ENCODE measurements at places on chromosomes 7 and 10.

GRCh38 chr10:3364768-3365480 is 192.3 kb upstream of the PITRM1 start:
- no peak for DNase-seq

DNA sequence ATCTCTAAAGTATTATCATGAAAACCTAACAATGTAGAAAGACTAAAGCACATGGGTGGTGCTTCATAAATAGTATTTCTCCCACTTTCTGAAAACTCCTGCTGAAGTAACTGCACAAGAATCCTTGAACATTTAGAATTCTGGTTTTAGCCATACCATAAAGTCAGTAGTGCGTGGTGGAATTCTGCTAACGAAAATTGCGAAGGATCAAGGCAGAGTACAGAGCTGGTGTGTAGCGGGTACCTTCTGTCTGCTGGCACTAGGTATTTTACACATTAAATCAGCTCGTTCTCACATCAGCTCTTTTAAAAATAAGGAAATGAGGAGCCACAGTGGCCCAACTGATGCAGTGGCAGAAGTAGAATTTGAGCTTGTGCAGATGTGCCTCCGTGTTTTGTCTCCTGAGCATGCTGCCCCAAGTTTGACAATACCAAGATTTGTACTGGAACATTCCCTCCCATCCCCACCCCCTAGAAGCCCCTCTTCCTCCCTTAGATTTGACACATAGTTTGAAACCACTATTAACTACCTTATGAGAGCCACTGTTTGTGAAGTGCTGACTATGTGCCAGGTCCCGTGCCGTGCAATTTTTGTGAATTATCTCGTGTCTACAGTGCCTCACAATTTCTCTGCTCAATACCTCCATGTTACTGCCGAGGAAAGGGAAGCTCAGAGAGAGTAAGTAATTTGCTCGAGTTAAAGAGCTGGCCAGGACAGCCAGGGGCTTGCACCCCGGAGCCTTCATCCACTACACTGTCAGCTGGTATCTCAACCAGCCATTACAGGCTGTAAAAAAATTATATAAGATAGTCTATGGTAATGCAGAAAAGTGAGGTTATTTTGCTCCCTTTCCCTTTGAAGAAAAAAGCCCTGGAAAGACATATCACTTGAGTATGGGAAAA is 66.9 kb downstream of the EGFR start:
- DNase-seq = no peak

- DNase-seq = no peak
Measured at GRCh38 chr10:84195044-84195830, 900 bp downstream of the CDHR1 start.

DNA sequence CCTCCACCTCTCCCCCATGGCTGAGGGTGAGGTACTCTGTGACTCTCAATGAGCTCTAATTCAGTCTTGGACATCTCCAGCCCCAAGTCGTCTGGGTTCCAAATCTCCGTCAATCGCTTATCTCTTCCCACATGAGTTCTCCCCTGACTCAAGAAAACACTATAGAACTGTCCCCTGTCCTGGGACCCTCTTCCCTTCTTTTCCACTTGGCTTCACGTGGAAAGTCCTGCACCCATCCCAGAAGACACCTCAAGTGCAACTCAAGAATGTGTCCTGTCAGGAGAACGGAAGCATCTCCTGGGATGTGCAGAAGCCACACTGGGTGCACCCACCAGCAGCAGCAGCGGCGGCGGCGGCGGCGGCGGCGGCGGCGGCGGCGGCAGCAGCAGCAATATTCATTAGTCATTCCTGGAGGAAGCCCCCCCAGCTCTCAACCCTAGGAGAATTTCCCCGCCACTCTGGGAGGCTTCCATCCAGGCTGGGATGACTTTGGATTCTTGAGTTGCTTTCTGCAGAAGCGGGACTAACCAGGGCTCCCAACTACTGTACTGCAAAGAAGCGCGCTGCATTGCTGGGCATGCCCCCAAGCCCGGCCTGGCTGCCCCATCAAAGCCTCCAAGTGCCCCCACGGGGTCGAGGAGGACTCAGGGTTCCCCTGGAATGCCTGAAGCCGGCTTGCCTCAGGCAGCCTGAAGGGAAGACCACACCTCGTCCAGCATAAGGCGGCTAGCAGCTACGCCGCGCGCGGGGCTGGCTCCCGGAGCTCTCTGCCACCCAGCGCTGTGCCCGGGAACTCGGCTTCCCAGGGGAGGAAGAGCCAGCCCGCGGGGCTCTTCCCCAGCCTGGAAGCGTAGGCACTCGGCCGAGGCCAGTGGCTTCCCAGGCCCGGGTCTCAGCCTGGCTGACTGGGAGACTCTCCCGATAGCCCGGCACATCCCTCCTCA is 1.0 kb downstream of the CRTAC1 start:
- DNase-seq = no peak

DNA sequence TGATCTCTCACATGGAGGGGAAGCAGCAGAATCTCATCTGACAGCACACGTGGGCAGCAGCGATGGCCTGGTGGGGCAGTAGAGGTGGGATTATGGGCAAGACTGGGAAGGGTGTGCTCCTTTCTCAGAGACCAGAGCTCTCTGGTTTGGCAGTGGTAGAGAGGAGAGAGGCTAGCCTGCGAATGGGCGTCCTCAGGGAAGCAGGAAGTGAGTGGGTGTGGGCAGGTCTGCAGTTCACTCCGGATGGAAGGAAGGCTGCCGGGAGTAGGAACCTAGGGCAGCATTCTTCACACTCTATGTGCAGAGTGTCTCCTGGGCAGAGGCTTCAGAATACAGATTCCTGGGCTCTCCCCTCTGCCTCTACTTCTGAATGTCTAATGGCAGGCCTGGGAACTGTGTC is 162.8 kb upstream of the BMPER start:
- DNase-seq = no peak

DNA sequence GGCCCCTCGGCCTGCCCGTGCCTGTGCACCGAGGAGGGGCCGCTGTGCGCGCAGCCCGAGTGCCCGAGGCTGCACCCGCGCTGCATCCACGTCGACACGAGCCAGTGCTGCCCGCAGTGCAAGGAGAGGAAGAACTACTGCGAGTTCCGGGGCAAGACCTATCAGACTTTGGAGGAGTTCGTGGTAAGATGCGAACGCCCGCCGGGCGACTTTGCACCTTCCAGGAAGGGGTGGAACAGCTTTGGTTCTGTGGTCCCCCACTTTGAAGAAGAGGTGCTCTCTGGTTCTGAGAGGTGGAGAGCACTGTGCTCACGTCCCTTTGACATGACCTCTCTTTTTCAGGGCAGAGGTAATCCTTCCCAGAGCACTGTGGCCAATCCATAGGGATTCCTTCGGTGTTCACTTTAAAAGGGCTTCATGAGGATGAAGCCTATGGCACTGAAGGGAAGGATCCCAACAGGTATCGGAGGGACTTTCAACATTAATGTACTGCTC is 2.6 kb downstream of the VWC2 start:
- DNase-seq = no peak

DNA sequence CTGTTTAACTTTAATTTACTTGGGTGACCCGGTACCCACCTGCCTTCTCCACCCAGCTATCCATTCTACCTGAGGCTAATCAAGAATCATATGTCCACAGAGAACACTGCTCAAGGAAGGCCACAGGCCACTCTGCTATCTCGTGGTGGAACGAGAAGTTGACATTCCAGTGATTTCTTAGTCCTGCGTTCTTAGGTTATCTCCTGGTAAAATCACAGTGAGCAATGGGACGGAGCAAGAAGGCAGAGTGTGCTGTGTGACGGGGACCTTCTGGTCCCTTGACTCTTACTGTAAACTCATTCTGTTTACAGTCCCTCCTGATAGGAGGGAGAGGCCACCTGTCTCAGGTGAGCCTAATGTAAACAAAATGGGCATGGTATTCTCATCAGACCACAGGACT is 256.6 kb downstream of the TNS3 start:
- DNase-seq = no peak

- no peak for DNase-seq
Measured at GRCh38 chr7:39838326-39838725, 111.7 kb upstream of the CDK13 start.

GRCh38 chr7:103636153-103636552 is 190.1 kb upstream of the SLC26A5 start:
- no peak for DNase-seq

DNA sequence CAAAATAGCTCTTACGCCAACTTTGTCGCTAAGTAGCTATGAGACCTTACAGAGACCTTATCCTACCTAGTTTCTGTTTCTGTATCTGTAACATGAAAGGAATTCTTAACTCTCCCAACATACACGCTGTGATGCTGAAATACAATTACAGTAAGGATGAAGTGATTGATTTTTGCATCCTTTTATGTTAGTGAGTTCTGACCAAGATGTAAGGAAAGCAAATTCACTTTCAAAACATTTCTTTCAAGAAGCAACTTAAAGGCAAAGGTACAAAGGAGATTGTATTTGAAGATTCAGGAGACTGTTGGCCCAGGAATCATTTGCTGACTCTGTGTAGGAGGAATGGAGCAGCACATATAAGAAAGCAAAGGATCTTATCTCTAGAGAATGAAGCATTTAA is 7.1 kb upstream of the ANK3 start:
- DNase-seq = no peak

DNA sequence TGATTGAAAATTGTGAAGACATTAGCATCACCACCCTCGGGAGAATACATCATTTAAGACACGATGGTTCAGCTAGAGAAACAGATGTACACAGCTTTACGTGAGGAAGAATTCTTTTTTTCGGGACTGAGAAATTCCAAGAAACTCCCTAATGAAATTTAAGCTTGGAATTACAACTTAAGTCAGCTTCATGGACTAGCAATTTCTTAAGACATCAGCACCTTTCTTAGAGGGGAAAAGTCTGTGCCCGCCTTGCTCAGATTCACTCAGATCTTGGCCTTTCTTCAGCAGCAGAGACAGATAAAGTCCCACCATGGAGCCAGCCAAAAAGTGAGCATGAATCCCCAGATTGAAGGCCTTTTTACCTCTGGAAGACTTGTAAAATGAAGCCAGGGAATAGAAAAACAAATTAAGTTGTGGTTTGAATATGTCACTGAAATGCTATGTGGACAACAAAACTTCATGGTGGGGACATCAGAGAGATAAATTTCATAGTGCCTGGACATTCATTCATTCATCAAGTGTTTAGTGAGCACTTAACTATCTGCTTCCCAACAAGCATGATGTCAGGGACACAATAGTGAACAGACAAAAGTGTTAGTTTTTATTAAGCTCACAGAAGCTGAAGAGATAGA is 32.1 kb downstream of the PRKG1 start:
- DNase-seq = no peak

DNA sequence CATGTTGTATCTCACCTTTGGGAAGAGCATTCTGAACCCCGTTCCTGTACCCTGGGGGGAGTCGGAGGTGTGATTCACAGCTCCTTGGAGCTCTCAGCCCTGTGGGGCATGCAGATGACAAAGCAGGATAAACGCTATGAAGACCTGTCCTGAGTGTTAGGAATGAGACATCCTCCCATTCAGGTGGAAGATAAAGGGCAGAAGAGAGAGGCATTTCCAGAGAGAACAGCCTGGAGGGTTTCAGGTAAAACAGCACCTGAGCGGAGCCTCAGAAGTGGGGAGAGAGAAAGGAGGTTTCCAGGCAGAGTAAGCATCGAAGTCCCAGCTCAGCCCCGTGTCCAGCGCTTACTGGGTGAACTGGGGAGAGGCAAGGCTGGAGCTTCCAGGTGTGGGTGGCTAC is 288.9 kb downstream of the KLF6 start:
- no peak for DNase-seq

DNA sequence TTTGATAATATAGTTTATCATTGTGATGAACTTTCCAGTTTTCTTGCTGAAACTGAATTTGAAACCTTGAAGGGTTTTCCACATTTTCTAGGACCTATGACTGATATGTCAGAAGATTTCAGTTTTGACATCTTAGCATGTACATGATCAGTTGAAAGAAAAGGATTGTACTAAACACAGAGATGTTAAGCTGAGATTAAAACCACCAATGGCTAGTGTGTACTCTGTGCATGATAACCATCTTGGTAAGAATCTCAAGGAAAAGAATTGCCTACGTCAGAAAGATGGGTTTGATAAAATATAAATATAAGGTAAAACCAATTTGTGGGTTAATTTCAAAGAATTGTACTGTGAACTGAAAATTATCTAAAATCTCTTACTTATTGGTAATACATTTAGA is 776.4 kb downstream of the GATA3 start:
- no peak for DNase-seq

DNA sequence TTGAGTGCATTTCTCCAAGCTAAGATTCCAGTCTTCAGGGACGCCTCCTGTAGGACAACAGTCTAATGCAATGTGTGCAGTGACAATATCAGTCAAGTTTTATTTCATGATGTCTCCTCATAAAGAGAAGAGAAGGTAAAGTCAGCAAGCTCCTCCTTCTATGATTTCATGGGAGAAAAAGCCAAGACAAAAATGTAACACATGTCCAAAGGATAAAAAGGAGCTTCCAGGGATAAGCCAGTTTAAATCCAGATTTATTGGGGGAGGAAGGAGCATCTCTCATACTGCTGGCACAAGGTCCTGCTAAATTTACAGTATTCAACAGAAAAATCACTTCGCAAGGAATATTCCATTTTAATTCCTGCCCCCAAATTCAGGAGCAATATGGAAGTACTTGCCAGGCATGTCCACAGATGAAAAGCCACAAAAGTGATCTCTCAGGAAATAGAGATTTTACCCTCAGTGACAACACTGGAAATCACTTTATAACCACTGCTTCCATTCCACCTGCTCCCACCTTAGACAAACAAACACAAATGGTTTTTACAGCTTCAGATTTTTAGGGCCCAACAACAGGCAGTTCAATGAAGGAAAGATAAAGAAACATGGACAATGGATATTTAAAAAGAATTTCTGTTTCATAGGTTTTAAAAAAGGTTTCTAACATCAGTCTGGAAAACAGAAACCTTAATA is 677.5 kb upstream of the C7orf33 start:
- DNase-seq = no peak

GRCh38 chr7:107167483-107168232 is 1.1 kb upstream of the HBP1 start:
- peak; percentile 71 for DNase-seq
